Mesenchymal stem cell (in vitro differentiated cells and primary cell): ENCODE measurements at places on chromosomes 13 and 19.

DNA sequence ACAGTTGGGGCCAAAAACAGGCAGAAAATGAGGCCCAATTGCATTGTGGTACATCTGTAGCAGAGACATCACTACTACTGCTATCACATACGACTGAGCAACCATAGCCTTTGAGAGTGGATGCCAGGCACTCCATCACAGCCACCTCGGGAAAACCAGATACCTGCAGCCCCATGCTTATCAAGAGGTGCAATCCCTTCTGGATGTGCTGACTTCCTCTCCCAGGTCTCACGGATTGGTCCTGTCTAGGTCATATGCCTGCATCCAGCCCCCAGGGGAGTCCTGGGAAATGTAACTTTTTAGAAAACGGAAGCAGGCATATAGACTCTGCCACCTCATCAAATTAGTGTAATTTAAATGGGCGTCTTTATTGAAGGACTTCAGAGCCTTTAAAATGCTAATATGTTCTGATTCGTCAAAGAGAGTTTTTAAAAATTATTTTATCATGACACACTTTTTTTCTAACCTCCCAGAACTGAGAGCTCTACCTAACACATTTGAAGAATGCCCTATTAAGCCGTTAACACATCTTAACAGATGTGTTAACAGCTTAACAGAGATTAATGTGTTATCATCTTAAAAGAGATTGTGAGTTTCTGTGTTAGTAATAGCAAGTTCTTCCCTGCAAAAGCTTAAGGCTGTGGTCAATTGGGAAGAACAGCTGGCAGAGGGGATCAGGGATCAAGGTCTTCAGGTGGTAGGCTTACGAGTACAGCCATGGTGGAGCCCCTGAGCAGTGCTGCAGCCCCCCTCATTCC lies 63.9 kb downstream of the DLEU7 start:
- H3K4me1 ChIP-seq, result no peaks in the 10 kb centered on the region
- no peak for DNase-seq
- no peak overlapping the region for H3K27ac ChIP-seq
- H3K36me3 ChIP-seq, result no peaks in the 10 kb centered on the region

DNA sequence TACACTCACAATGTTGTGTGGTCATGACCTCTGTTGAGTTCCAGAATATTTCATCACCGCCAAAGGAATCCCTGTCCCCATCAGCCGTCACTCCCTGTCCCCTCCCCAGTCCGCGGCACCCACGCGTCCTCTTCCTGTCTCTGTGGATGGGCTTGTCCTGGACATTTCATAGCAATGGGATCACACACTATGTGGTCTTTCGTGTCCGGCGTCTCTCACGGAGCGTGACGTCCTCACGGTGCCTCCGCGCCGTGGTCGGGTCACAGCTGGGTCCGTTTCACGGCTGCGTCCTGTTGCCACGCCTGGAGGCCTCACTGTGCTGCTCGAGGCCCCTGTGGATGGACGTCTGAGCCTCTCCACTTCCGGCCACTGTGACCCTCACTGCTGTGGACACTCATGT lies 6.6 kb downstream of the AZU1 start:
- H3K4me3 ChIP-seq, result no peak overlapping the region
- H3K27ac ChIP-seq, result no peak overlapping the region
- DNase-seq, result no peak

- no peak overlapping the region for H3K4me3 ChIP-seq
- DNase-seq, result no peak
- H3K36me3 ChIP-seq, result peaks cover 6% of the 10 kb centered on the region
These were observed 41.9 kb downstream of the N4BP2L2 start for GRCh38 chr13:32496599-32497160.

GRCh38 chr13:73411067-73411809 lies 352.4 kb downstream of the KLF5 start:
- no peak overlapping the region for H3K4me3 ChIP-seq
- H3K27me3 ChIP-seq, result no peaks in the 10 kb centered on the region
- no peak for DNase-seq
- no peaks in the 10 kb centered on the region for H3K4me1 ChIP-seq
- H3K36me3 ChIP-seq, result no peaks in the 10 kb centered on the region

- no peak overlapping the region for H3K27ac ChIP-seq
- no peaks in the 10 kb centered on the region for H3K27me3 ChIP-seq
- no peak for DNase-seq
- no peaks in the 10 kb centered on the region for H3K36me3 ChIP-seq
- H3K4me1 ChIP-seq, result no peaks in the 10 kb centered on the region
- H3K4me3 ChIP-seq, result no peak overlapping the region
These were observed 93.9 kb downstream of the NUFIP1 start for GRCh38 chr13:44895264-44895952.

DNA sequence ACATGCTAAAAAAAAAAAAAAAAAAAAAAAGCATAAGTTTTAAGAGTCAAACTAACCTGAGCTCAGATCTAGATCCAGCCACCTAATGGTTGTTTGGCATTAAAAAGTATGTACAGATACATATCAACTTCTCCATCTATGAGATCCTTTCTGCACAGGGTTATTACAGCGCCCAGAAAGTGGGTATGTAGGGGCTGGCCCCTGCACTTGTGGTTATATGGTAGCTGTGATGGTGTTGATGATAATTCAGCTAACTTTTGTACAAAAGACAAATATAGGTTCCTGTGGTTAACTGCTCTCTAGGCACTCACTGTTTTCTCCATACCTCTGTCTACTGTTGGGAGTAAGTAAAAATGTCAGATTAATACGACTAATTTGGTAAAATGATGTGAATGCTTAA lies 81.7 kb downstream of the TNFRSF19 start:
- H3K36me3 ChIP-seq, result no peaks in the 10 kb centered on the region
- peaks cover 8% of the 10 kb centered on the region for H3K4me1 ChIP-seq
- no peak overlapping the region for H3K4me3 ChIP-seq
- no peaks in the 10 kb centered on the region for H3K27me3 ChIP-seq

- peaks cover 2% of the 10 kb centered on the region for H3K4me1 ChIP-seq
- no peak overlapping the region for H3K27ac ChIP-seq
- no peaks in the 10 kb centered on the region for H3K27me3 ChIP-seq
- H3K4me3 ChIP-seq, result no peak overlapping the region
- no peak for DNase-seq
These were observed 12.8 kb upstream of the TMEM86B start for GRCh38 chr19:55241143-55241934.

GRCh38 chr13:58706421-58706820 lies 1074.9 kb downstream of the PCDH17 start:
- no peak overlapping the region for H3K4me3 ChIP-seq
- H3K27ac ChIP-seq, result no peak overlapping the region
- no peaks in the 10 kb centered on the region for H3K36me3 ChIP-seq

DNA sequence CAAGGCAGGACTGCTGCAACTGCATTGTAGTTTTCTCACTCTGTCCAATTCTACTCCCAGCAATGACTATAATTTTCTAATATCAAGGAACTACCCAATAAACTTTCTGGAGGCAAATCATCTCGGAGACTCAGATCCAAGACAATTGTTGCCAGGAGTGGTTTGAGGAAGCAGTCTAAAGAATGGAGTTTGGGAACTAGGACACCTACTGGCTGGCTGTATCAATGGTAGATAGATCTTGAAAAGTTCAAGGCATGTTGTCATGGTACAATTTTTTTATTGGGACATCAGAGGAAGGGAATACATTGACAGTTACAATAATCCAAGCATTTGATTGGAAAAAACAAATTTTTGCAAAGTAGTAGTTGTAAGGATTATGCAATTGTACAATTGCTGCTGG lies 648.3 kb upstream of the SLITRK6 start:
- H3K36me3 ChIP-seq, result no peaks in the 10 kb centered on the region
- H3K27ac ChIP-seq, result no peak overlapping the region
- H3K4me3 ChIP-seq, result no peak overlapping the region
- H3K27me3 ChIP-seq, result no peaks in the 10 kb centered on the region
- no peak for DNase-seq

DNA sequence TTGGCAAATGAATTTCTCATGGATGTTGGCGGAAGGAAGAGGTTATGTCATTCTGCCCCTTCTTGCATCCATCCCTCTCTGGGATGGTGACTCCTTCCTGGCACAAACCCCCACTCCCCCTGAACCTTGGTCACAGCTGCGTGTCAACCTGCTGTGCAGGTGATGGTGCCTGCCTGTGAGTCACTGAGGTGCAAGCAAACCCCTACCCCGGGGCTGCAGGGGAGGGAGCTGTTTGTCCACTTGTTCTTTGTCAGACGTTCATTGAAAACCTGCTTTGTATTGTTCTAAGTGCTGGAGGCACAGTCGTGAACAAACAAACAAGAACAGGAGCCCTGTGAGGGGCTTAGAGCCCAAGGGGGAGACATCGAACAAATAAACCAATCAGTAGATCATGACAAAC lies 2.0 kb upstream of the GAPDHS start:
- no peak for DNase-seq
- H3K4me1 ChIP-seq, result peaks cover 3% of the 10 kb centered on the region
- no peak overlapping the region for H3K27ac ChIP-seq
- H3K4me3 ChIP-seq, result no peak overlapping the region

- DNase-seq, result no peak
These were observed 28.0 kb downstream of the MEGF8 start for GRCh38 chr19:42353341-42354015.

DNA sequence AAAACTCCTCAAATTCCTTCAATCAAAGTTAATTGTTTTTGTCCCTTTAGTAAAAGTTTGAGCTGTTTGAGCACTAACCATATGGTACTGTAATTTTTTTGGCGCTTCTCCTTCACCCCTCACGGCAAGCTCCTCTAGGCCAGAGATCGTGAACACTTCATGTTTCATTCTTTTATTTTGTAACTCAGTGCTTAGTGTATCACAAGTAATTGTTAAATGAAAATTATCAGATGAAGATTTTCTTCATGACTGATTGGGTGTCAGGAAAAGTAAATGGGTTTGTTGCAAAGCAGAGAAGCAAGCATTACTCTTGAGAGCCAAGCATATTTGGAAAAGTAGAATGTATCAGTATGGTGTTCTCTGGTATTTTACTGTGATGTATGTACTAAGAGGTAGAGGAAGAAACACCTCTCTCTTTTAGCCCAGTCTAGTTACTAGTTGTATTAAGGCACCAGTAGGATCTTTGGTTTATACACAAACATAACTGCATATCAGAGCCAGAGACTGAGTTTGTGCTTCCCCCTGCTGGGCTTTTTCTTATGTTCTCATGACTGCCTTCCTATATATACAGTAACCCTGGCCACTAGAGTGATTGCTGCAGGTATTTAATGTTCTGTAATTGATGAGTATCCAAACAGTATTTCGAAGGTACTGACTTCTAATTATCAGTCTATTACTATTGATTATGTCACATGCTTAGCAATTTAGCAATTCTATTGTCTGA lies 202.3 kb upstream of the KLHL1 start:
- no peak overlapping the region for H3K4me3 ChIP-seq
- DNase-seq, result peak; percentile 76
- H3K27me3 ChIP-seq, result no peaks in the 10 kb centered on the region
- no peak overlapping the region for H3K27ac ChIP-seq
- H3K36me3 ChIP-seq, result no peaks in the 10 kb centered on the region

- H3K27me3 ChIP-seq, result peaks cover 4% of the 10 kb centered on the region
- peaks cover 5% of the 10 kb centered on the region for H3K4me1 ChIP-seq
- peaks cover 6% of the 10 kb centered on the region for H3K36me3 ChIP-seq
- no peak overlapping the region for H3K27ac ChIP-seq
These were observed 10.8 kb downstream of the JOSD2 start for GRCh38 chr19:50500060-50500752.

DNA sequence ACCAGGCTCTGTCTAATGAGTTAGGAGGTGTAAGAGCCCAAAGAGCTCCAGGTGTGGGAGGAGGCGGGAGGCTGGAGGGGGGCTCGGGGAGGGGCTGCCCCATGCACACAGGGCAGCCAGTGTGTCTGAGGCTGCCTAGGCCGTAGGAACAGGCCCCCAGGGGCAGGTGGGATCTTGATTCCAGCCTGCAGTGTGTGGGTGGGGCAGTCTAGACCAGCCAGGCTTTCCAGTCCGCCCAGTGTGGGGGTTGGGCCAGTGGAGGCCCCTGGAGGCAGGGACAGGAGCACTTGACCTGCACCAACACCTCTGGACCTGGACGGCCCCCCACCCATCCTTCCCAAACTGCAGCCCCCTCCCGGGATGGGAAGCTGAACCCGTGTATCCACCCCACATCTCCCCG lies 5.4 kb upstream of the CAMSAP3 start:
- H3K4me1 ChIP-seq, result no peaks in the 10 kb centered on the region
- H3K36me3 ChIP-seq, result no peaks in the 10 kb centered on the region
- H3K27ac ChIP-seq, result no peak overlapping the region
- no peak overlapping the region for H3K4me3 ChIP-seq
- peaks cover 36% of the 10 kb centered on the region for H3K27me3 ChIP-seq

GRCh38 chr13:70844391-70845108 lies 736.3 kb upstream of the KLHL1 start:
- no peaks in the 10 kb centered on the region for H3K4me1 ChIP-seq
- H3K4me3 ChIP-seq, result no peak overlapping the region
- no peak for DNase-seq

GRCh38 chr19:18456974-18457373 lies 19.0 kb upstream of the ISYNA1 start:
- H3K4me3 ChIP-seq, result no peak overlapping the region
- H3K4me1 ChIP-seq, result peaks cover 46% of the 10 kb centered on the region
- no peak for DNase-seq
- H3K27ac ChIP-seq, result no peak overlapping the region
- H3K27me3 ChIP-seq, result no peaks in the 10 kb centered on the region

DNA sequence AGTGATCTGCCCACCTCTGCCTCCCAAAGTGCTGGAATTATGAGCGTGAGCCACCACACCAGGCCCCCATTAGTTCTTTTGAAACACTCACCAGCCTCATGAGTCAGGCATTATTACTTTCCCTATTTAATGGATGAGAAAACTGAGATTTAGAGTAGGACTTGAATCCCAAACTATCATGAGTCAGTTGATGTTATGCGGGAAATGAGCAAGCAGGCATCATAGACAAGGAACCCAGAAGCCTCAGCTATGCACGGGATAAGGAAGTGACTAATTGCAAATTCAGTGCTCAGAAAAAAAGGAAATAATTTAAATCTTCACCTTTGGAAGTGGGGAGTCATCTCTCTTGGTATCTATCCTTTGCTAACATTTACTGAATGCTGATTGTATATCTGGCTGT lies 217.5 kb downstream of the ABCC4 start:
- peak; percentile 85 for DNase-seq
- no peak overlapping the region for H3K27ac ChIP-seq
- no peak overlapping the region for H3K4me3 ChIP-seq
- no peaks in the 10 kb centered on the region for H3K4me1 ChIP-seq

DNA sequence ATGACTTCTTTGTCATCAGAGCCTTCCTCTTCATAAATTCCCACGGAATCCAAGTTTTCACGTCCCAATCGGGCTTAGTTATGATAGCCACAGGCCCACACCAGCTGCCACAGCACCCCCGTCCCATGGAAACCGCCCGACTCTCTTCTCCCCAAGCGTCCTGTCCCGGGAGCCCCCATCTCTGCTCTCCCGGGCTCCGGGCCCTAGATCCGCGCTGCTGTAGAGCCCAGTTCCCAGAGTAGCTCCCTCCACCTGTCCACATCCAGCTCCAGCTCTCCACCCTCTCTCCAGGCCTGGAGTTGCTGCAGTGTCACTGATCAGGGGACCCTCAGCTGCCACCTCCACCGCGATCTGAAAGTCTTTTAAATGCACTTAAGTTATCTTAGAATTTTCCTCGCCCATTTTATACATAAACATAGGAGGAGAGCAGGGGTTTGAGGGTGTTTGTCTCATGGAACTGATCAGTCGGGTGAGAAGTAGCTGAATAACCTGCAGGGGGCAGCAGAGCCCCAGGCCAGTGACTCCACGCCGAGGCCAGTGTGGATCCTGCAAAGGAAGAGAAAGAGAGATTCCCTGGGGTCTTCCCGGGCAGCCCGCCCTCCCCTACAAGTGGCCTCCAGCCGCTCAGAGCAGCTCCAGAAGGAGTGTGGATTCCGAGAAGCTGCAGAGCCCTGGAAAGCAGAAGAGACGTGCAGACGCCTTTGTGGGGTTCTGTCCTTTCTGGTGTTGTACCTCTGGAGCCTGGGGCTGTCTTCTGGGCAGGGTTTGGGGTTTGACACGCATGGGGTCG lies 1.1 kb upstream of the ZNF763 start:
- H3K27me3 ChIP-seq, result no peaks in the 10 kb centered on the region
- peaks cover 11% of the 10 kb centered on the region for H3K36me3 ChIP-seq
- no peak overlapping the region for H3K27ac ChIP-seq
- no peak overlapping the region for H3K4me3 ChIP-seq
